ENCODE measurements at places on chromosomes 7 and 10. TPM values are rescaled to one million over a fixed set of nuclear protein-coding genes. Genes with fewer than 3 reads are reported as not detected.

The OR6V1 gene
- not detected for polyA plus RNA-seq

DNA sequence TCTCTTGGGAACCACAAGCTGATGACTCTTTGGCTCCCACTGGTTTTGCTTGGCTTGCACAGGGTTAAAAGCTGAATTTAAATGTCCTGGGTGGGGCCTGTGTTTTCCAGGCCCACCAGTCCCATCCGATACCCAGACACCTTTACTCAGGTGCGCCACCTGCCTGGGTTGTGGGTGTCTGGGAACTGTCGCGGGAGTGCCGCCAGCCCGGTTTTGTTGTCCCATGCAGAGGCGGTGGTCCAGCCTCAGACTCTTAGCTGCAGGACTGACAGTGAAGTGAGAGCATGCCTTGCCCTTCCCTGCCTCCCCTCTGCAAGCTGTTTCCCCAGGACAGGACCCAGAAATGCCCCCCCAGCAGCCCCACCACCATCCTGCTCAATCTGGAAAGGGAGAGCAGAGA lies 255.6 kb upstream of the ZNF32 start:
- DNase-seq: no peak

The CREB5 gene
- polyA plus RNA-seq: 18.6 TPM

The GLI3 gene
- 30.7 TPM for polyA plus RNA-seq

- DNase-seq: no peak
Observed at GRCh38 chr10:12353399-12354242, 4.3 kb downstream of the CAMK1D start.

DNA sequence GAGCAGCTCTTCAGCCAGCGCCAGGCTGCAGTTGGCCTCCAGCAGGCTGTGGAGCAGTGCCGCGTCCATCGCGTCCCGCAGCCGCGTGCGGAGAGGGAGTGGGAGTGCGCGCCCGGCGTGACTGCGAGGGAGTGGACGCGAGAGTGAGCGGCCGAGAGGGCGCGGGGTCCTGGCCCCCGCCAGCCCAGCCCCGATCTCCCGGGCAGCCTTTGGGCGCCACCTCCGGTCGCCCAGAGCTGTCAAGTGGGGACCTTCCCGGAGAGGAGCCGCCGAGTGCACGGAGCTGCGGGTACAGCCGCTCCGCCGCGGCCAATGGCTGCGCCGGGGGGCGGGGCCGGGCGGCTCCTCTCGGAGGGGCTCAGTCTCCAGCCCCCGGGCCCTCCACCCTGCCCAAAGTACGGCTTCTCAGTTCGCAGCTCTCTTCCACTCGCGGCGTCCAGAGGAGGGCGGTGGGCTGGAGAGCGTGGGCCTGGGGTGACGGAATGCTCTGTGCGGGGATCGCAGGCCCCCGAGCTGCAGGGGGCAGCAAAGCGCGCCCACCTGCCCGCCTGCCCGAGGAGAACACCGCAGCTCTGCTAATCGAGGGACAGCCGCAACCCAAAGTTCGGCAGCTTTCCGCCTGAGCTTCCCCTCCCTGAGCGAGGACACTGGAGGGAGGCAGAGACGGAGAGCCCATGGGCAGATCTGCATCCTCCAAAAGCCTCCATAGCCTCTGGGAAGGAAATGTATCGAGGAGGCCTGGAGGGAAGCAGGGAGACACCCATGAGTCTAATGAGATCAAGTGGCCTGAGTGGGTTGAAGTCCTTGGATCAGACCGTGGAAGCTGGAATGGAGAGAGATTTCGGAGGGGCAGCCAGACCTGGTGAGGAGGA lies at the start of gene CRHR2:
TSS of gene CRHR2 (minus strand) at position 245 of the 872 bp plus-strand sequence. CDS start at position 69, 176 bp downstream.
- DNase-seq: peak; percentile 30

DNA sequence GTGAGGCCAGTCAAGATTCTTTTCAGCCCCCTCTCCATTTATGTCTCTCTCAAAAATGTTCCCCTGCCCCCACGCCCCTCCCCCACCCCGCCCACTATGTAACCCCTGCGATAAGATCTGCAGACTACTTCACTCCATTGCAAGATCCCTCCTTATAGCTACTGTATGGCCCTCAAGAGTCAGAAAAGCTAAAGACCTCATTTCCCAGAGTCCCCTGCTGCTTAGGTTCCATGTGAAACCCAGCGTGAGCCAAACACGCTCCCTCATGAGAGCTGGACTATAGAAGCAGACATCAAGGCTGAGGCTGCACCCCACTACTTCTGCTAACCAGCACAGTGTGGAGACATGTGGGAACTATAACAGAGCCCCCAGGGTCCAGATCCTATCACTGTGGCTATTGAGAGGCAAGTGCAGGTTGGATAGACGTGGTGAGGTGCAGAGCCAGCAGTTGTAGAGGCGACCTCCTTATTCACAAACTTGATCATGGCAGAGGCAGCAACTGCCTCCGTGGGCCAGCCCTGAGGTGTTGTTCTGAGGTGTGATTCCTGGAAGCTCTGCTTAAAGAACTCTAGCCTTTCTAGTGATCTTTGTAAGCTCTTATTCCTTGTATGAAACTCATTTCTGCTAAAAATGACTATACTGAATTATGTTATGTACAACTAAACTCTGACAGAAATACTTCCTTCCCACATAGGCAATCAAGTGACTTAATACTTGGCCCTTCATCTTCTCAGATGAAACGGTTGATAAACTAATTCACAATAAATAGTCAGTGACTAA lies 117.0 kb upstream of the ARID5B start:
- DNase-seq: no peak

DNA sequence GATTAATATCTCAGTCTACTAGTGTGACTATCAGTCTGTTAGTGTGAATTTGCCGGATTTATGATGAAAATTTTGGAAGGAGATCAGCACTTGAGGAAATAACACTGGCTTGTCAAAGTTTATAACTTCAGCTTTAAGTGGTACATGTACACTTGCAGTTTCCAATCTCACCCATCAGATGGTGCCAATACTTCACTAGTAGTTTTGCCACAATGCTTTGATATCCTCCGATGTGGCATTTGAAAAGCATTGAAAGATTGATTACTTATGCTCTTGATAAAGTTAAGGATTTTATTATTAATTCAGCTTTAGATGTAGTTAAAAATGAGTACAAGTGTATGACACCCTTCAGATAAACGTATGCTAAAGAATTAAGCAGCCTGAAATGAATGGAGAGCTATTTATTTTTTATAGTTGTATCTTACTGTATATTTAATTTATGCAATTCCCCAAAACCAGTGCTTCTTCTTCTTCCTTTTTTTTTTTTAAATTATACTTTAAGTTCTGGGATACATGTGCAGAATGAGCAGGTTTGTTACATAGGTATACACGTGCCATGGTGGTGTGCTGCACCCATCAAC lies 98.2 kb downstream of the ANLN start:
- DNase-seq: peak; percentile 57

The NPY gene
- polyA plus RNA-seq: 8.8 TPM

GRCh38 chr10:42753507-42754154 lies 29.0 kb upstream of the BMS1 start:
- no peak for DNase-seq

DNA sequence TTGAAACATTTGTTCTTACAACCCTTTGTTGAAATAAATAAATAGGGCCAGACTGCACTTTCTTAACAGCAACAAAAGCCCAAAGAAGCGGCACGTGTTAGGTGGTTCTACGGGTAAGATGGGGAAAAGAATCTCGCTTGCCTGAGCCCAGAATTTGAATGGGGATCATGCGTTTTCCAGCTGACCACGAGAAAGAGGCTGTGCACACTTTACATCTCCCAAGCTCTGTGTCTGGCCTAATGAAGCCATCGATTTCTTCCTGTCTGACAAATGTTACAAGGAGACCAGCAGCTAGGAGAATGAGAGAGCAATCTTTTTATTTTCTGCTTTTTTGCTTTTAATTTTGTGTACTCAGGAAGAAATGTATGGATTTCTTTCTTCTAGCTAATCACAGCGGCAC lies 52.2 kb downstream of the FRMD4A start:
- DNase-seq: no peak

GRCh38 chr10:32629910-32630309 lies 184.0 kb downstream of the CCDC7 start:
- DNase-seq: no peak

Data from left lung (tissue), 14 donors.